ENCODE measurements at places on chromosomes 12 and 14.
A peak's percentile ranks its signal among the peaks of the same experiment; 100 is the strongest.

DNA sequence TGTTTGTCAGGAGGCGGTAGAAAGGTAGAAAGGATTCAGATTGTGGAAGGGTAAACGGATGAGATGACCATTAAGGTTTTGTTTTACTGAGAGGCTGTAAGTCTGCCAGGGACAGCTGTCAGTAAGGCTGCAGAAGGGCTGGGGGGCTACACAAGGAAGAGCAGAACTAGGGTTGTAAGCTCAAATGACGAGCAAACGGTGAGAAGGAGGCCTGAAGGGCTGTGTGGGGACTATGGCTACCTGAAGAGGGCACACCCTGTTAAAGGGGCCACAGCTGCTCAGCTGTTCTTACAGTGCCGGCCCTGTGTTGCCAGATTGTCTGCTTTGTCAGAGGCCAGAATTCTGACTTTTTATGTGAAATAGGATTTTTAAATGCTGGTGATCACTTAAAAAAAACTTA lies 19.1 kb downstream of the VASH1 start:
- H3K4me3 ChIP-seq, result no peak overlapping the region
- peaks cover 31% of the 10 kb centered on the region for H3K4me1 ChIP-seq
- peak overlapping the region; percentile 13 for H3K27ac ChIP-seq
- H3K27me3 ChIP-seq, result no peaks in the 10 kb centered on the region
- DNase-seq, result no peak
- peaks cover 14% of the 10 kb centered on the region for H3K36me3 ChIP-seq

DNA sequence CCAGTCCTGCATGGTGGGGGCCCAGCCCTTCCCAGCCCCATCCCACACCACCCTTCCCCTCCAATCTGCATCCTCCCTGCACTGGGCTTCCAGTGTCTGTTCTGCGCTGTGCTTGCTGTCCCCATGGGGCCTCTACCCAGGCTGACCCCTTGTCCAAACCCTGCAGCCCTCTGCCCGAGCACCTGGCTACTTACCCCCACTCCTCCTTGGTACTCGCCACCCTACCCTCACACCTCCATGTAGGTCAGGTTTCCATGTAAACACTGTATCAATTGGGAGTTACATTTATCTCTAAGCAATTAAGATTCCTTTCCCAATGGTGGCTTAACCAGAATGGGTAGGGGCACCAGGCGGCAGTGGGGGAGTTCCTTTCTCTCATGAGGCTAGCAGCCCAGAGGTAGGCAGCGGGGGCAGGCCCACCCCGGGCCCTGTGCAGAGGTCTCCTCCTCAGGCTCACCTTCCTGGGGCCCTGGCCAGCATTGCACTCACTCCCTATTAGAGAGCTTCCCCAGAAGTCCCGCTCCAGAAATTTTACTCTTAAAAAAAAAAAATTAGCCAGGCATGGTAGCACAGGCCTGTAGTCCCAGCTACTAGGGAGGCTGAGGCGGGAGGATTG lies 76.6 kb upstream of the CCND2 start:
- H3K4me3 ChIP-seq, result no peak overlapping the region
- no peak overlapping the region for H3K27ac ChIP-seq
- H3K36me3 ChIP-seq, result no peaks in the 10 kb centered on the region
- no peaks in the 10 kb centered on the region for H3K4me1 ChIP-seq
- H3K27me3 ChIP-seq, result peaks cover 7% of the 10 kb centered on the region

DNA sequence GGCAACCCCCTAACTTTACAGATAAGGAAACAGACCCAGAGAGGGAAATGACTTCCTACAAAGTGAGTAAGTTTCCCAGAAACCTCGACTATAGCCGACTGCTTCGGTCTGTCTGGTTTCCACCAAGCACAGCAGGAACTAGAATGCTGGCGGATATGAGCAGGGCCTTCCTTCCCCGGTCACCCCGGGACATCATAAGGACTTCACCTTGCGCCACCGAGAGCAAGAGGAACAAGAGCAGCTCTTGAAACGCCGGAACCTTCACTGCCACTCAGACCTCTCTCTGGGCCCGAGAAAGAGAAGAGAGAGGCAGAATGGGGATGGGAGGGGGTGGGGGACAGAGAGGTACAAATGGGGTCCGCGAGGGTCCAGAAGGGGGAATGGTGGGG lies 29.4 kb upstream of the GPR68 start:
- H3K27ac ChIP-seq, result no peak overlapping the region
- no peak for DNase-seq
- no peak overlapping the region for H3K4me3 ChIP-seq
- no peaks in the 10 kb centered on the region for H3K27me3 ChIP-seq
- peaks cover 11% of the 10 kb centered on the region for H3K4me1 ChIP-seq

DNA sequence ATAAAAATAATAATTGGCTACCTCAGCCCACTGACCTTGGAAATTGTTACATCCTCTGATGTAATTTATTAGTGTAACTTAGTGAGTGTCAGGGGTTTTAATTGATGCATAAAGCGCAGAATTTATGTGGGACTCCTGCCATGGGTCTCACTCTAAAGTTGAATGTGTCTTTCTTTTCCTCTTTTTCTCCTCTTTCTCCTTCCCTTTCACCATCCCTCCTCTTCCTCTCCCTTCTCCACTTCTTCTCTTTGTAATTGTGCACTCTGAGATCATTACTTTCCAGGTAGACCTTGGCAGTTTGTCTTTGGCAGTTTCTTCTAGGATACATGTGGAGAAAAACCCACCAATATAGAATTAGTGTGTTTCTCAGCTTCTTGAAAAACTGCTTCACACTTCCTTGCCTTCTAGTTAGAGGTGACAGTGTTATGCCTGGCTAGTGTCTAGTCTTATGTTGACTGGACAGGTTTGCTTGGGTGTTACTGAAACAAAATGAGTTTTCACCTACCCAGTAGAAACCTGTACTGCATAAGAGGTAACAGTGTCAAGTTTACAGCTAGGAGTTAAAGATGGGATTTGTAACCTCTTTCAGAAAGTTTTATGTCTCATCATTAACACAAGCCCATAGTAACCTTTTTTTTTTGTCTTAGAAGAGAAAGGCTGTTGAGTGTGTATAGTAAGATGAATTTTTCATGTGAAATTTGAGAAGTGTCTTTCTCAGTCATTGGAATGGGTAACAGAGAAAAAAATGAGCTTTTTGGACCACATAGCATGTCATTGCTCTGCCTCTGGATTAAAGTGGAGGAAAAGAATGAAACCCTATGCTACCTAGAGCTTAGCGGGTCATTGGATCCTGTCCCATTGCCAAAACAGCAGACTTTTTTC lies 18.6 kb downstream of the PELI2 start:
- H3K4me1 ChIP-seq, result no peaks in the 10 kb centered on the region
- no peak for DNase-seq
- no peaks in the 10 kb centered on the region for H3K36me3 ChIP-seq

DNA sequence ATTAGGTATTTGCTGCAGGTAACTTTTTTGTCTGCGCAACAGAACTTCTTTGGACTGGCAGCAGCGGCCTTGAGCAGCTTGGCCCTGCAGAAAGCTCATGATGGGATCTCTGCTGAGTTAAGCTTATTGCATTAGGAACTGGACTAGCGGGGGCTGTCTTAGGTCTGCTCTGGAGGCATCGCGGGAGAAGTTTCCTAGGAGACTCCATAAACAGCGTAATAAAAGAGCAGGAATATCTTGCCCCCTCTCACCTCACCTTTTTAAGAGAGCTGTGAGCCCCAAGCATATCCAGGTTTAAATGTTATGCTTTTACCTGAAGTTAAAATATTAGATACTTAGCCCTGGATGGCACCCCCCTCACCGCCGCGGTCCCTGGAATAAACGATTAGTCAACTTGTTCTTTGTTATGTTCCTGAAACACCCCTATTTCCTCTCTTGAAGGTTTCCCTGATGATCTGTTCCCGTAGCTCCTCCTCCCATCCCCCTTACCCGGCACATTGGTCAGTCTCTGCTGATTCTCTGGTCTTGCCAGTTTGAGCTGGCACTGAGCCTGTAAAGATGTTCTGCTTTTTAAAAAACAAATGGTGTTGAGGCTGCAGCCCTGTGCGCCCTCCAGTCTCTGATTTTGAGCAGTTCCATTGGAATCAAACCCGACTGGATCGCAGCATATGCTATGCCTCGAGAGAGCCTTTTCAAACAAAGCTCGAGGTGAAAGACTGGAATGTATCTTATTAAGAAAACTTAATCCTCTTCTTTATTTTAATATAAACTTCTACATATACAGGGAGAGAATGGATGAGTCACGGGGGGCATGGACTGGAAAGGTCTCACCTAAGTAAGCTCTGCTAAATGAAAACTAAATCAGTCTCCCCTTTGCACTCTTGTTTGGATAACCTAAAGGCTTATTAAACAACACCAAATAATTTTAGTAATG lies 1.9 kb downstream of the MLXIP start:
- H3K36me3 ChIP-seq, result no peaks in the 10 kb centered on the region
- DNase-seq, result peak; percentile 90
- H3K4me3 ChIP-seq, result peak overlapping the region; percentile 66

DNA sequence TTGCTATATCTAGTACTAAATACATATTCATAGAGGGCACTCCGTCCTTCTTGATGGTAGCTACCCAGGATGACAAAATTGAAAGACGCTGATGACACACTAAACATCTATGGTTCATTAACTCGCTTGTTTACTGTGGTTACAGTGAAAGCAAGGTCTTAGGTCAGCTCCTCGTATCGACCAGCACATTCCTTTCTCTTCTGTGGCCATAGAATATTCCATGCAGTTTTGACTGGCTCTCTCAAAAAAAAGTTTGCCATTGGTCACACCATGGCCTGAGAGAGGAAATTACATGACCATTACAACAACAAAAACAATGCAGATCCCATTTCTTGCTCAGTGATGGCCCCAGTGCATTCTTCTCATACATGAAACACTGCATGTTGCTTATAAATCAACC lies 411.4 kb upstream of the SOX5 start:
- no peak for DNase-seq
- no peaks in the 10 kb centered on the region for H3K27me3 ChIP-seq
- H3K4me3 ChIP-seq, result no peak overlapping the region
- H3K4me1 ChIP-seq, result no peaks in the 10 kb centered on the region
- H3K36me3 ChIP-seq, result no peaks in the 10 kb centered on the region
- H3K27ac ChIP-seq, result no peak overlapping the region

GRCh38 chr12:113647048-113647447 lies 175.4 kb upstream of the LHX5 start:
- peaks cover 32% of the 10 kb centered on the region for H3K27me3 ChIP-seq
- no peak for DNase-seq
- H3K4me1 ChIP-seq, result no peaks in the 10 kb centered on the region
- H3K27ac ChIP-seq, result no peak overlapping the region
- H3K36me3 ChIP-seq, result no peaks in the 10 kb centered on the region

- no peaks in the 10 kb centered on the region for H3K36me3 ChIP-seq
- no peaks in the 10 kb centered on the region for H3K4me1 ChIP-seq
- no peak overlapping the region for H3K27ac ChIP-seq
- no peak for DNase-seq
- no peak overlapping the region for H3K4me3 ChIP-seq
Observed at GRCh38 chr12:3055026-3055703, 22.0 kb upstream of the TSPAN9 start.

DNA sequence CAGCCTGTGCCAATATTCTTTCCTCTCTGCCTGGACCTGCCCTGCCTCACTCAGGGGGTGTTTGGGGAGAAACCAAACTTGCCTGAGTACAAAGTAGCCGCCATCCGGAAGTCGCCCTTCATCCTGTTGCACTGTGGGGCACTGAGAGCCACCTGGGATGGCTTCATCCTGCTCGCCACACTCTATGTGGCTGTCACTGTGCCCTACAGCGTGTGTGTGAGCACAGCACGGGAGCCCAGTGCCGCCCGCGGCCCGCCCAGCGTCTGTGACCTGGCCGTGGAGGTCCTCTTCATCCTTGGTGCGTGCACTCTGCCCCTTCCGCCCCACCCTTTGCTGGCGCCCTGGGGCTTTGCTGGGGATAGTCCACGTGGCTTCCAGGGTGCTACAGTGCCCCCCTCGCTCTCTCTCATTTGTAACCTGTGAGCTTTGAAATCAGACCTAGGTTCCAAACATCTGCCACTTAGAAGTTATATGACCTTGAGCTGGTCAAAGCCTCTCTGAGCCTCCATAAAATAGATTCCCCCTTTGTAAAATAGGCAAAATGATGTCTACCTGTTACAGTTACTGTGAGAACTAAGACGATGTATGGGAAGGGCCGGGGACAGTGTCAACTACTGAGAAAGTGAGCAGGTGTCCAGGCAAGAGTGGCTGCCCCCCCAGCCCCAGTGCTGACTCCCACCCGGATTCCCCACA lies 4.5 kb downstream of the KCNH3 start:
- no peak overlapping the region for H3K4me3 ChIP-seq
- H3K27ac ChIP-seq, result no peak overlapping the region
- no peaks in the 10 kb centered on the region for H3K36me3 ChIP-seq
- peaks cover 3% of the 10 kb centered on the region for H3K4me1 ChIP-seq

DNA sequence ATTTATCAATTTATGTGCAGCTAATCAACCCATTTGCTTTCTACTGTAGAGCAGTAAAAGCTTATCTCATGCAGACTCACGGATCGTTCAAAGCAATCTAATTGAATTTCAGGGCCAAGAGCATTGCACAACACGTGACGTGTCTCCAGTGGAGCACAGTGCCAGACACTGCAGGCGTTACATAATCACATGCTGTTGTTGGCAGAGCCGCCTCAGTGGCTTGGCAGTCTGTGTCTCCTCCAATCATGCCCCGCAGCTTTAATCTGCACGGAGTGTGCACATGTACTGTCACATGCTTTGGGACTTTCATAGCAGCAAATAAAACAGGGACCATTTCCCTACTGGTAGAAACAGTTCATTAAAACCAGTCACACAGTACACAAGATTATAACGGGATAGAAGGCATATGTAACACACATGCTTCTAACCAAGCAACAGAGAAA lies 309.3 kb downstream of the ITPR2 start:
- H3K27me3 ChIP-seq, result no peaks in the 10 kb centered on the region
- DNase-seq, result peak; percentile 95
- peaks cover 9% of the 10 kb centered on the region for H3K4me1 ChIP-seq
- peak overlapping the region; percentile 69 for H3K27ac ChIP-seq
- H3K36me3 ChIP-seq, result no peaks in the 10 kb centered on the region

- no peak overlapping the region for H3K4me3 ChIP-seq
- peaks cover 23% of the 10 kb centered on the region for H3K4me1 ChIP-seq
- H3K36me3 ChIP-seq, result no peaks in the 10 kb centered on the region
- H3K27me3 ChIP-seq, result no peaks in the 10 kb centered on the region
Observed at GRCh38 chr12:71870416-71870815, 30.9 kb downstream of the TBC1D15 start.

Measured in adrenal gland (tissue), 19 donors.